ENCODE measurements at places on chromosomes 4 and X. TPM values are rescaled to one million over a fixed set of nuclear protein-coding genes. Genes with fewer than 3 reads are reported as not detected.

Gene BLOC1S4
- total RNA-seq, result 19.1 TPM

- peak overlapping the region; percentile 25 for H3K27ac ChIP-seq
- DNase-seq, result no peak
- no peak overlapping the region for H3K4me3 ChIP-seq
- peaks cover 52% of the 10 kb centered on the region for H3K4me1 ChIP-seq
Observed at GRCh38 chr4:40066651-40067050, 10.0 kb downstream of the N4BP2 start.

DNA sequence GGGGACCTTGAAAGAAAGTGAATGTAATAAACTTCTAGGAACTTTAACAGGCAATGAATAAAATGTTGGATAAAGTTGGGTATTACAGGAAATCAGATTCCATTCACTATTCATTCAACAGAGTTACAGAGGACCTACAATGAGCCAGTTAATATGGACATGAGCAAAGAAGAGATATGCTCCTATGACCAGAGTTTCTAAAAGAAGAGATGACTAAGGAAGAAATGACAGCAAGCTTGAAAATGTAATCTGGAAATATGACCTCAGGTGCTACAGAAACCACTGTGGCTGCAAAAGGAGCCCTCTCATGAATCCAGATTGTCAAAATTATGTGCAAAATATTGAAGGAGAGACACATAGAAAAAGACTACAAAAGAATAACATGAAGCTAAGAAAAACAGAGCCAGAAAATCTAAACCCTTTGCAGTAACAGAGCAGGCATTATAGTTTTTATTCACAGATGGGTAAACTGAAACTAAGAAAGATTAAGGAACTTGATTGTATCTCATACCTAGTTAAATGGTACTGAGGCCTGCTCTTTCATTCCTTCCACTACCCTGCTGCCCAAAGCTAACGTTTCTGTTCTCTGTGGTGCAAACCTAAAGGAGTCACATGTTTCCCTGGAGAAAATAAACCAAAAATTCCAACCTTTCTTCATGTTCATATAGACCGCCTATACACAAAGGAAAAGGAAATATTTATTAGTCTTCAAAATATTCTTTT, 378.3 kb downstream of the GBA3 start:
- H3K36me3 ChIP-seq, result no peaks in the 10 kb centered on the region
- no peak overlapping the region for H3K27ac ChIP-seq
- H3K27me3 ChIP-seq, result no peaks in the 10 kb centered on the region

Gene SLC34A2
- total RNA-seq, result not detected

Gene FAT4
- total RNA-seq, result not detected

- no peak overlapping the region for H3K4me3 ChIP-seq
- H3K27ac ChIP-seq, result no peak overlapping the region
- no peak for DNase-seq
- H3K4me1 ChIP-seq, result peaks cover 10% of the 10 kb centered on the region
- H3K36me3 ChIP-seq, result no peaks in the 10 kb centered on the region
Observed at GRCh38 chr4:36549992-36550391, 268.6 kb downstream of the DTHD1 start.

Gene THAP9
- 4.4 TPM for total RNA-seq

Gene ADGRG4
- not detected for total RNA-seq

Gene SLC25A4
- total RNA-seq, result 8.5 TPM

DNA sequence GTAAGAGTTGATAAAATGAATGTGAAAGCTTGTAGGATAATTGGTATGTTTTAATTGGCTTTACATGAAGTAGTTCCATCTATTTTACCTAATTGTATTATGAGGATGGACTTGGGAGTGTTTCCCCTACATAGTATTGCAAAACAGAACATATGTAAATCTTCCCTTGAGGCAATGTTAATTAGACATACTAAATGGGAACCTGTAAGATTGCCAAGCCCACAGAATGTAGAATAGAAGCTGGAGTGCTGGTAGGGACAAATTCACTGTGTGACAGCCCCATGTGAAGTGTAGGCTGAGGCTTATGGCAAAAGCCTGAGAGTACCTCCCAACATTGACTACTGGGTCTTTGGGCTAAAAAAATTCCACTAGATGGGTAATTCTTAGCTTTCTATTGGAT, 615.0 kb upstream of the AMOT start:
- H3K4me3 ChIP-seq, result no peak overlapping the region
- H3K27me3 ChIP-seq, result no peaks in the 10 kb centered on the region
- no peak overlapping the region for H3K27ac ChIP-seq
- no peaks in the 10 kb centered on the region for H3K36me3 ChIP-seq
- no peak for DNase-seq

DNA sequence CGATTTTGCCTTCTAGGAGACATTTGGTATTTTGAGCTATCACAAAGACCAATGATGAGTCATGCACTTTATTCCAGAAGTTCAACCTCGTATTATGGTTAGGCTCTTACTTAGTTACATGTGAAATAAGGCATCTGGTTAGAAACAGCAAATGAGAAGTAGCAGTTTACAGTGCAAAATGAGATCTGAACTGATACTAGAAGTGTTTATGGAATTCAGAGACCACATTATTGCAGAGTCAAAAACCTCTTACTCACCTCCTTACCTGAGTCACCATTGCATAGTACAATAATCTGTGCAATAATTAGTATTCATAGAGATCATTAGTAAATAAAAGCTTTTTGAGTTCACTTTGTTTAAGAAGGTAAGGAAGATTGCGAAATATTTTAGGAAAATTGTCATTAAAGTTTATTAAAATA, 38.7 kb downstream of the SEC24B start:
- H3K27me3 ChIP-seq, result no peaks in the 10 kb centered on the region
- H3K36me3 ChIP-seq, result peaks cover 42% of the 10 kb centered on the region
- peaks cover 46% of the 10 kb centered on the region for H3K4me1 ChIP-seq
- no peak overlapping the region for H3K27ac ChIP-seq
- no peak for DNase-seq
- no peak overlapping the region for H3K4me3 ChIP-seq

GRCh38 chr4:54498661-54499111, 159.1 kb upstream of the KIT start:
- no peak overlapping the region for H3K4me3 ChIP-seq
- no peaks in the 10 kb centered on the region for H3K4me1 ChIP-seq
- peaks cover 3% of the 10 kb centered on the region for H3K27me3 ChIP-seq
- H3K36me3 ChIP-seq, result no peaks in the 10 kb centered on the region

- peaks cover 16% of the 10 kb centered on the region for H3K4me1 ChIP-seq
- H3K27ac ChIP-seq, result no peak overlapping the region
- H3K36me3 ChIP-seq, result no peaks in the 10 kb centered on the region
- no peak overlapping the region for H3K4me3 ChIP-seq
- DNase-seq, result no peak
- peaks cover 31% of the 10 kb centered on the region for H3K27me3 ChIP-seq
Observed at GRCh38 chr4:158208963-158209640, 1.2 kb upstream of the TMEM144 start.

GRCh38 chr4:185554365-185555126, 19.2 kb upstream of the PDLIM3 start:
- no peak for DNase-seq
- H3K4me1 ChIP-seq, result no peaks in the 10 kb centered on the region
- no peaks in the 10 kb centered on the region for H3K36me3 ChIP-seq
- H3K27ac ChIP-seq, result no peak overlapping the region
- peaks cover 25% of the 10 kb centered on the region for H3K27me3 ChIP-seq
- H3K4me3 ChIP-seq, result no peak overlapping the region

Gene SULT1E1
- total RNA-seq, result not detected

Gene PHKA1
- total RNA-seq, result 6.9 TPM

DNA sequence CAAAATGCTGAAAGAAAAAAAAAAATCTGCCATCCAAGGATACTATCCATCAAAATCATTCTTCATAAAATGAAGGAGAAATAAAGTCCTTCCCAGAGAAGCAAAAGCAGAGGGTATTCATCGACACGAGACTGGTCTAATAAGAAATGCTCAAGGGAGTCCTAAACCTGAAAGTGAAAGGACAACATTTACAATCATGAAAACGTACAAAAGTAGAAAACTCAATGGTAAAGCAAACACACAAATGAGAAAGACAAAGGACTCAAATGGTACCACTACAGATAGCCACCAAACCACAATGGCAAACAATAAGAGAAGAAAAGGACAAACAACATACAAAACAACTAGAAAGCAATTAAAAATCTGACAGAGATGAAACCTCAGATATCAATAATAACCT, 41.0 kb downstream of the CD99L2 start:
- H3K27ac ChIP-seq, result no peak overlapping the region
- no peak overlapping the region for H3K4me3 ChIP-seq
- H3K27me3 ChIP-seq, result no peaks in the 10 kb centered on the region
- DNase-seq, result no peak
- H3K36me3 ChIP-seq, result peaks cover 26% of the 10 kb centered on the region
- no peaks in the 10 kb centered on the region for H3K4me1 ChIP-seq

- no peak for DNase-seq
- no peak overlapping the region for H3K27ac ChIP-seq
- no peaks in the 10 kb centered on the region for H3K4me1 ChIP-seq
- H3K27me3 ChIP-seq, result peaks cover 4% of the 10 kb centered on the region
Observed at GRCh38 chr4:99642725-99643489, 14.7 kb downstream of the C4orf54 start.

Gene RASGEF1B
- total RNA-seq, result 6.1 TPM

DNA sequence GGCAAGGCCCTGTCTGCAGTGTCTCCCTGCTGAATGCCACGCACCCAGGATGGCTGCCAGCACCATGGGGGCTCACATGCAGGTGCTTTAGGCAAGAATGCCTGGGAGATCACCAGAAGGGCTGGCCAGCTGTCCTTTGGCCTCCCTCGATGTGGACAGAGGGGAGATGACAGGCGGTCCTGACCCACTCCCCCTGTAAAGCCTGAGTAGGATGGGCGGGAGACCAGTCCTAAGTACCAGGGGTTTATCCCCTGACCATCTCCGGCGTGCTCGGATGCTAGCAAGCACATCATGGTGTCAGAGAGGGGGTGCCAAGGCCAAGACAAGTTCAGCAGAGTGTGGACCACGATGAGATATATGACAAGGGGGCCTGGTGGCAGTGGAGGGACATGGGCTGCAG, 5.3 kb downstream of the PDZD4 start:
- H3K27ac ChIP-seq, result no peak overlapping the region
- H3K36me3 ChIP-seq, result no peaks in the 10 kb centered on the region
- H3K4me1 ChIP-seq, result peaks cover 25% of the 10 kb centered on the region
- H3K27me3 ChIP-seq, result peaks cover 3% of the 10 kb centered on the region
- no peak for DNase-seq

DNA sequence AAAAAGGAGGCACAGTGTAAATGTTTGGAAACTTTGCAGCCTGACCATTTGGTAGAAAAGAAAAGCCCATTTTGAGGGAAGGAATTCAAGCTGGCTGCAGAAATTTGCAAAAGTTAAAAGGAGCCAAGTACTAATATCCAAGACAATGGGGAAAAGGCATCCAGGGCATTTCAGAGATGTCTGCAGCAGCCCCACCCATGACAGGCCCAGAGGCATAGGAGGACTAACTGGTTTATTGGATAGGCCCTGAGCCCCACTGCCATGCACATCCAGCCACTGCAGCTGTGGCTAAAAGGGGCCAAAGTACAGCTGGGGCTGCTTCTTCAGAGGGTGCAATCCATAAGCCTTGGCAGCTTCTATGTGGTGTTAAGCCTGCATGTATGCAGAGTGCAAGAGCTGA, 104.9 kb downstream of the HS3ST1 start:
- no peak overlapping the region for H3K27ac ChIP-seq
- no peaks in the 10 kb centered on the region for H3K36me3 ChIP-seq
- peaks cover under 1% of the 10 kb centered on the region for H3K27me3 ChIP-seq
- no peaks in the 10 kb centered on the region for H3K4me1 ChIP-seq
- no peak for DNase-seq

Gene LDOC1
- total RNA-seq, result 2.4 TPM
